ENCODE measurements at places on chromosomes 1 and 21.

DNA sequence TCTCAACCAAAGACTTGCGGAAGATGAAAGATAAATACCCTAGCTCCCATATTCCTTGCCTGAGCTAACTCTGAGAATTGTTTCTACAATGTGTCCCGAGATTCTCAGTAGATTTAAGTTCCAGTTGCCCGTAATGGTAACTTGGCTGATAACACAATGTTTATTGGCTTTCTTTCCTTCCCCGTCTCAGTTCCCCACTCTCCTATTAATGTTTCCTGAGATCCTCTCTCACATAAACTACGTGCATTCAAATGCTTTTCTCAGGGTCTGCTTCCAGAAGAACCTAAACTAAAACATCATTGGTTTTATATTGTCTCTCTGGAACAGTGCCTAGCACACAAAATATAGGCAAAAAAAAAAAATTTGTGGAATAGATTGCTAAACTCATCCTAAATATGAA is 794.2 kb upstream of the ADGRL2 start:
- no peak for DNase-seq

DNA sequence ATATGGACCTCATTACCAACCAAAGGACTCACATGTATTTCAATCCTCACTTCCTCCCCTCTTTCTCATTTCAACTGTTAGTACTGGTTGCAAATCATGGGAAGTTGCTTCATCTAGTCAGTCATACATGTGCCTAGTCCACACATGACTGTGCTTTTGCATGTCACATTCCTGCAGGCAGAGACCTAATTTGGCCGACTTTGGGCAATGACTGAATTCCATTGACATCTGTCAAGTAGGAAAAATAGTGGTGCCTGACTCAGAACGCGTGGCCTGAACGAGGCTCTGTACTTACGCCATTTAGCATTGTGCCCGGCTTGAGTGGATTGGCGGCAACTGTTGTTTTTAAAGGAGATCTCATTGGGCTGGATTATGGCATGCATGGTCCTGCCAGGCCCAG is 18.0 kb downstream of the PTPRU start:
- no peak for DNase-seq

- no peak for DNase-seq
These were observed 15.1 kb downstream of the FAAP20 start for GRCh38 chr1:2179283-2180013.

- no peak for DNase-seq
These were observed 240.4 kb downstream of the NFIA start for GRCh38 chr1:61322769-61323168.

GRCh38 chr1:32536764-32537163 is 2.5 kb upstream of the ZBTB8A start:
- no peak for DNase-seq

- no peak for DNase-seq
These were observed 171.5 kb upstream of the DUSP10 start for GRCh38 chr1:221913351-221913892.

DNA sequence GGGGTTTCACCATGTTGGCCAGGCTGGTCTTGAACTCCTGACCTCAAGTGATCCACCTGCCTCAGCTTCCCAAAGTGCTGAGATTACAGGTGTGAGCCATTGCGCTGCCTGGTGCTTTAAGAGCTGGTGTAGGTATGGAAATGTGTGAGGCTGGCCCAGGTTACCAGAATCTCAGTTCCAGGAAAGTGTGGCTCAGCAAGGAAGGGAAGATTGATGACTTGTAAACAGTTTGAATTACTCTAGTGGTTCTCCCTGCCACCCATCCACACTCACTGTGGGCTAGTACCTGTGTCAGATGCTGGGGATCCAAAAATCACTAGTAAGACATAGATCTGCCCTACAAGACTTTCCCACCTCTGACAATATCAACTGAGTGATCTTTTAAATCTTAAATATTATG is 34.5 kb upstream of the SLC35D1 start:
- DNase-seq: no peak

DNA sequence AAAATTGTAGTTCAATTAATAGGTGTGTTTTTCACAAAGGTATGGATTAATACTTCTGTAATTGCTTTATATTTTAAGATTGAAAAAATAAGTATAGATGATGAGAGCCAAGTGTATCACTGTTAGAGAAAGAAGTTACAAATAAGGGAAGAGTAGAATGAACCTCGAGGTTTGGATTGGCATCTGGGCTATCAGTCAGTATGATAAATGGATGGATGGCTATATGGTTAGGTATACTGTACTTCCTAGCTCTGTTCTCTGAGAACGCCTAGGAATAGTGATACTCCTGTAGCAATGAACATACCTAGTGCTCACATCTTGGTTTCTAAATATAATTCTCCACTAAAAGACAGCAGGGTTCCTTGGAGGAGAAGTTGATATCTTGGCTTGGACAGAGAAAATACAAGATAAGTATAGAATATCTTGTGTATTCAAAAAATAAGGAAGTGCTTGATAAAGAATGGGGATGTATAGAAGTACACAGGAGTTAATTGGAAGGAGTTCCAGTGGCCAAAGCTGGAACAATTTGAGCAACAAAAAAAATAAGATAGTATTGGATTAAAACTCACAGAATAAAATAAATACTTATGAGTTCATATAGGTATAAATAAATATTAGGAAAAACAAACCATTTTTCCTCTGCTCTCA is 12.4 kb downstream of the IPO9 start:
- no peak for DNase-seq

- DNase-seq: no peak
These were observed 146.0 kb downstream of the MIS18A start for GRCh38 chr21:32132881-32133280.

- no peak for DNase-seq
These were observed 211.4 kb upstream of the GREM2 start for GRCh38 chr1:240823357-240823756.

GRCh38 chr1:165954940-165955339 is 127.5 kb downstream of the UCK2 start:
- DNase-seq: peak; percentile 96

- DNase-seq: no peak
These were observed 24.0 kb downstream of the TEX35 start for GRCh38 chr1:178536844-178537371.

- DNase-seq: no peak
These were observed 14.6 kb downstream of the ACTN2 start for GRCh38 chr1:236700903-236701302.

DNA sequence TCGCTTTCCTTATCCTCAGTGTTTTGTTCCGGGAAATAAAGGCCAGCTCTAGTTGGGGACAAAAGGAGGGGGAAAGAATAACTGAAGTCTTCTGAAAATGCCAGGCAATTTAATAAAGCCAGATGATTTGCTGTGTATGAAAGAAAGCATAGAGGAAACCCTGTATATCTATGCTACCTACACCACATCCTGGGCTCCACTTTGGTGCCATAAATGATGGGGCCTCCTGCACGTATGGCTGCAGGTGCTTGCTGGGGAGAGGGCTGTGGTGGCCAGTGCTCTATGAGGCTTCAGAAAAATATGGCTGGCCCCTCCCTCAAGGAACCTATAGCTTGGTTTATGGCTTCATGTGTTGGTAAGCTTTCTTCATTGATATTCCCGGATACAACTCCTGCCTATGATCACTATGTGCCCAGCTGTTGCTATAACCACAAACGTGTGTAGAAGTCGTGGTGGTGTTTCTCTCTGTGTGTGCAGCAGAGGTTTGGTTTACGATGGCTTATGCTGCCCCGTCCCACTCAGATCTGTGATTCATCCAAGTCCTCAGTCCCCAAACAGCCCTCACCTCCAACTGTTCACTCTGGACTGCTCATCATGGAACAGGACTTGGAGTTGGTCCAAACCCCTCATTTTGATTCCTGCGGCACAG is 59.5 kb downstream of the BACE2 start:
- DNase-seq: no peak

DNA sequence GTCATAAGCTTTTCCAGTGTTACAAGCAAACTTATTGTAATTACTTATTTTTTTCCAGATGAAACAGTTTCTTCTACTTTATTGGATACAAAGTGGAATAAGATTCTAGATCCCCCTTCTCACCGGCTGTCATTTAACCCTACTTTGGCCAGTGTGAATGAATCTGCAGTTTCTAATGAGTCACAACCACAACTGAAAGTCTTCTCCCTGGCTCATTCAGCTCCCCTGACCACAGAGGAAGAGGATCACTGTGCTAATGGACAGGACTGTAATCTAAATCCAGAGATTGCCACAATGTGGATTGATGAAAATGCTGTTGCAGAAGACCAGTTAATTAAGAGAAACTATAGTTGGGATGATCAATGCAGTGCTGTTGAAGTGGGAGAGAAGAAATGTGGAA is 95.5 kb downstream of the ZFYVE9 start:
- DNase-seq: no peak

- no peak for DNase-seq
These were observed 3.8 kb downstream of the LMX1A start for GRCh38 chr1:165352442-165353293.

- no peak for DNase-seq
These were observed 623 bp downstream of the RPL22 start for GRCh38 chr1:6198646-6199297.

- peak; percentile 95 for DNase-seq
These were observed 35.1 kb upstream of the CCDC27 start for GRCh38 chr1:3717041-3717714.

- DNase-seq: no peak
These were observed 55.5 kb downstream of the HMCN1 start for GRCh38 chr1:185789501-185790193.

DNA sequence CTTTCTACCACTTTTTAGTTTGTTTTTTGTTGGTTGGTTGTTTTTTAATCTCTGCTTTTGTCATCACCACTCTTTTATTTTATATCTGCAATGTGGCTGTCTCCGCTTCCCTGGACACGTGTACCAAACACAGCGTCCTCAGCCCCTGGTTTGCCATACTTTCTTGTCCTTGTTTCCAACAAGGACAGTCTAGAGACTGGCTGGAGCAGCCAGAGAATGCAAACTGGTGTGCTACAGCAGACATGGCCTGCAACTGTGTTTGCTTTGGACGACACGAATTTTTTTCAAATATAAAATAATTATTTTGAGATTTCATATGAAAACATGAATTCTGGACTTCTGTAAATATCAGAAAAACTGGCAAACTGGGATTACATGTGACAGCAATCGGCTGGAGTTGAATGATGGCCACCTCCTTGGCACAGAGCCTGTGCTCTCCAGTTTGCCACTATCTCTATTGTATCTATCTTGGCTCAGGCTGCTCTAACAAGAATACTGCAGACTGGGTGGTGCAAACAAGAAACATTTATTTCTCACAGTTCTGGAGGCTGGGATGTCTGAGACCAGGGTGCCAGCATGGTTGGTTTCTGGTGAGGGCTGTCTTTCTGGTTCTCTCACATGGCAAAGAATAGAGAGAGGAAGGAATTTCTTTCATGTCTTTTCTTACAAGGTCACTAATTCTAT is 34.6 kb upstream of the POU2F1 start:
- DNase-seq: peak; percentile 66

DNA sequence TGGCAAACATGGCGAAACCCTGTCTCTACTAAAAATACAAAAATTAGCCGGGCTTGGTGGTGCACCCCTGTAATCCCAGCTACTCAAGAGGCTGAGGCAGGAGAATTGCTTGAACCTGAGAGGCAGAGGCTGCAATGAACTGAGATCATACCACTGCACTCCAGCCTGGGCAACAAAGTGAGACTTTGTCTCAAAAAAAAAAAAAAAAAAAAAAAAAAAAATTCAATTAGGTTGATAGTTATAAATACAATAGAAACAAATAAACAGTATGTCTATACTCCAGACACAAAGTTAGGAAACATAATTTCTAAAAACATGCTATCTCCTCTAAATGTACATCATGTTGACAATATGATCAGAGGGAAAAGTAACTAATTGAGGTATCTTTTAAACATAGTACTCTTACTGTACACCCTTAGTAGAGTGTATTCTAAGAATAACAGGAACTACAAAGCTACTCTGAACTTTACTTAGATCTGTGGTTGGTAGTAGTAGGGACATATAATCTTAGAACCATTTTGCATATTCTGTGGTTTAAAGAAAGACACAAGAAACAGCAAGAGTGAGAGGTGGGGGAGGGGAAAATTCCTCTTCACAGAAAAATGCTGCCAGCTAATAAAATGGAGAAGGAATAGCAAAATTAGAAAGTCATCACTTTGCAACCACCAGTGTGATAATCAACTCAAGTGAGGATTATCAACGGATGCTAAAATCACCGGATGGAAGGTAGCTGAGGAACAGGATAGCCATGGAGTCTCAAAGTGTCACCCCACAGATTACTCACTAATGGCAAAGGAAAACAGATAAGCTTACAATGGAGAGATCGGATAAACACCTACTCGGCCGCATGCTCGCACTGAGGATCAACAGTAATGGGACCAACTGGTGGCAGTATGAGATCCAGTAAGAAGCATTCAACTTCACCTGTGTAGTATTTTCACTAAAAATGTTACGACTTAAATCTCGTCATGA is 35.0 kb downstream of the MTOR start:
- DNase-seq: no peak

GRCh38 chr1:43549921-43550597 is 19.4 kb downstream of the PTPRF start:
- no peak for DNase-seq

DNA sequence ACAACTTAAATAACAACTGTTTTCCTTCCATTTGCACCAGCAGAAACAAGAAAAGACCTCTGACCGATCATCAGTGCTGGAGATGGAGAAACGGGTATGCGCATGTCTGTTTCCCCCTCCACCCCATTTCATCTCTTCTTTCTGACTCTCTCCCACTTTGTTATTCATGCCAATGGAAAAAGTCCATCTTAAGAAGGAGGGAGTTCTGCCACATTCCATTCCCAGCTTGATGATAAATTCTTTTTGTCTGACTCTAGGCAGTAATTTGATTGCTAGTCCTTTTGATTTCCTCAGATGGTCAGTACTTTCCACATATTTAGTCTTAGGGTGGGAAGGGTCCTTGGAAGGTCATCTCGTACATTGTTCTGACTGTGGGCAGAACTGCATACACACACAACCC is 142.5 kb downstream of the SYT2 start:
- no peak for DNase-seq

GRCh38 chr1:82284213-82284612 is 483.5 kb downstream of the ADGRL2 start:
- DNase-seq: no peak

DNA sequence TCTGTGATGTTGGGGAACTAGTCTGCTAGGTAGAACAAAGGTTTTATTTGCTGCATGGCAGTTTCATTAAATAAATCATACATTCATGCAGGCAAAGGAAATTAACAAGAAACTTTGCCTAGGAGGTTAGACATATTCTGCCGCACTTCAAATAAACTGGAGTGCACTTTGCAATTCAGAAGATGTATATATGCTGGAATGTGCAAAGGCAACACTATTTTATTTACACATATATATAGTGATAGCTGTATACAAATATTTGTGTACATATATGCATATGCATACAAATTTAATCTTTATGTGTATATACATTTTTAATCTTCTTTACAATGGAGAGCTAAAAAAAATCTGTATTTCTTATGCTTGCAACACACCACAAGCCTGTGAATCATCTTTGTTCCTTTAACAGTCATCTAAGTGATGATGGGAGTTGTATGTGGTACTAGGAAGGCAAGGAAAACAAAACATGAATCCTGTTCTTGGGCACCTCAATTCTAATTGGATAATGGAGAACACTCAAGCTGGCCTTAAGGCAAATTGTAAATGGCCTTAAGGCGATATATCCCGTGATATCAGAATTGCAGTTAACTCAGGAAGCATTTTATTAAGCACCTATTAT is 605.8 kb upstream of the CAMK1G start:
- no peak for DNase-seq
